ENCODE measurements at places on chromosomes 4 and X.

- no peak for DNase-seq
Measured at GRCh38 chr4:39530682-39531081, 3.4 kb upstream of the UGDH start.

DNA sequence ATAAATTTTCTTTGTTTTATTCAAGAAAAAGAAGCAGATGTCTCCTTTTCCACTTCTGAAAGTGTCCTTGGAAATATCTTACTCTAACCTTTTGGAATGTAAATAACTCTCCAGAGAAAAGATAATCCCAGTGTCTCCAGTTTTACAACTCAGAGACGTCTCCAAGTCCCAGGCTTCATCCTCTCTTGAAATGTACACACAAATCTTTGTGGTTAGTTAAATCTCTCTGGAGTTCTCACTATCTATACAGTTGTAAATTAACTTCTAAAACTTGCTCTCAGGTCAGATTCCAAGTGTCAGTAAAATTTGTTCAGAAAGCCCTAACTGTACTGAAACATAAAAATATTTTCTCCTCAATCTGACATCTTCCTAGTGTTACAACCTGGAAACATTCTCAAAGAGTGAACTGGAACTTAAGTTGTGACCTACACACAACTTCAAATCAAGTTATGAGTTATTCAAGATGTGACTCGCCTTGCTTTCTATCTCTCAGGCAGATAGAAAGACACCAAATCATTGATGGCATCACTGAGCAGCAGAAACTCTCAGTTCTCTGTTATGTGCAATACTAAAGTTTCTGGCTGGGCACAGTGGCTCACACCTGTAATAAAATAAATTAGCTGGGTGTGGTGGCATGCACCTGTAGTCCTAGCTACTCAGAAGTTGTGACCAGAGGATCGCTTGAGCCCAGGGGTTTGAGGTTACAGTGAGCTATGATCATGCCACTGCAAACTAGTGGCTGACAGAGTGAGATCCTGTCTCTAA, 284.2 kb downstream of the RCHY1 start:
- DNase-seq = no peak

GRCh38 chrX:16138108-16138427, 14.7 kb downstream of the GRPR start:
- no peak for DNase-seq

DNA sequence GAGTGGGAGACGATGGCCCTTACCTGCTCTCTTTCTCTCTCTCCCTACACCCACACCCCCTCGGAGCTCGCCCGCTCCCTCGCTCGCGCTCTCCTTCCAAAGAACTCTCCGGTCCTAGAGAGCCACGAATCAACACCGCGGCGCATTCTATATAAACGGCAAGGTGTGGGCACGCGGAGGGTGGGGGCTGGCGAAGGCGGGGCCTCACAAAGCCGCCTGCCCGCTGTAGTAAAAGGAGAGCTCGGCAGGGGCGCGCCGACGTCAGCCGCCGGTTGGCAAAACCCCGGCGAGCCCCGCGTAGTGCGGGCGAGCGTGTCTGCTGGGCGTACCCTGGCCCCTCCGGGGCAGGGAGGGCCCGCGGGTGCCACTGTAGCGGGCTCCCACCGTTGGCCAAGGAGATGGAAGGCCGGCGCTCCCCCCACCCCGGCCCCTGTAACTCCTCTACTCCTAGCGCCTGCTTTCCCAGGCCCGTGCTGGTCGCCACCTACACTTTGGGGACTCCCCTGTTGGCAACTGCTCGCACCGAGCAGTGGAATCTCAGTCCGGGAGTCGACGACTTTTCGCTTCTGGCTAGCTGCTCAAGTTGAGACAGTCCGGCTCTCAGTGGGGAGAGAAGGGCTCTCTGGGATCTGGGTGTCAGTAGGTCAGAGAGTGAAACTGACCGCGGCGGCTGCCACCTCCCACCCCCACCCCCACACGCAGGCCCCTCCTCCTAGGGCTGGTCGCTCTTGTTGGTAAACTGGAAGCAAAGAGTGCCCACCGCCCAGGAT, 325.5 kb upstream of the F9 start:
- no peak for DNase-seq

- no peak for DNase-seq
Measured at GRCh38 chr4:140037353-140038030, 116.5 kb downstream of the MAML3 start.

DNA sequence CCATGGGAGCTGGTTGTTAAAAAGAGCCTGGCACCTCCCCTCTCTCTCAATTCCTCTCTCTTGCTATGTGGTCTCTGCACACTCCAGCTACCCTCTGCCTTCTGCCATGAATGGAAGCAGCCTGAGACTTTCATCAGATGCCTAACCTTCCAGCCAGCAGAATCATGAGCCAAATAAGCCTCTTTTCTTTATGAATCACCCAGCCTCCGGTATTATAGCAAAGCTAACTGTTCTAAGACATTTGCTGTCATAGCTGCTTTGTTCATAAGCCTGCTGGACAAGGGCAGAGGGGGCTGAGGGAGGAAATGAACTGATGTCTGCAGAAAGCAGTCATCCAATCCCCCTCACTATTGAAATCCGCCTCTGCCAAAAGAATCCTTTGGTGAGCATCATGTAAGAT, 196.7 kb downstream of the ZNF330 start:
- DNase-seq = no peak

DNA sequence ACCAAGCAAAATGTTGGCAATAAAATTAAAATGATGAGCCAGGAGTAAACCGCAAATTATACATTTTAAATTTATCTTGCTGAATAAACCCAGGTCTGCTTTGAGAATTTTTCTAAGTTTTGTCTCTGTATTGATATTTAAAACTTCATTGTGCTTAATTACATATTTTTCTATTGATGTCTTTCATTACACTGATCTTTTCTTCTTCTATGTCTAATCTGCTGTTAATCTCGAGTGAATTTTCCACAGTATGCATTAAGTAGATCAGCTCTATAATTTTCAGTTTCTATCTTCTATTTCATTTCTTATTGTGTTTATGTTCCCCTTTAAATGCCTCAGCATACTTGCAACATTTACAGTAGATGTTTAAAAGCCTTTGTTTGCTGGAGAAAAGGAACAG, 918.7 kb downstream of the FAT4 start:
- no peak for DNase-seq

- DNase-seq = no peak
Measured at GRCh38 chrX:47316276-47317025, 53.9 kb upstream of the ZNF157 start.

DNA sequence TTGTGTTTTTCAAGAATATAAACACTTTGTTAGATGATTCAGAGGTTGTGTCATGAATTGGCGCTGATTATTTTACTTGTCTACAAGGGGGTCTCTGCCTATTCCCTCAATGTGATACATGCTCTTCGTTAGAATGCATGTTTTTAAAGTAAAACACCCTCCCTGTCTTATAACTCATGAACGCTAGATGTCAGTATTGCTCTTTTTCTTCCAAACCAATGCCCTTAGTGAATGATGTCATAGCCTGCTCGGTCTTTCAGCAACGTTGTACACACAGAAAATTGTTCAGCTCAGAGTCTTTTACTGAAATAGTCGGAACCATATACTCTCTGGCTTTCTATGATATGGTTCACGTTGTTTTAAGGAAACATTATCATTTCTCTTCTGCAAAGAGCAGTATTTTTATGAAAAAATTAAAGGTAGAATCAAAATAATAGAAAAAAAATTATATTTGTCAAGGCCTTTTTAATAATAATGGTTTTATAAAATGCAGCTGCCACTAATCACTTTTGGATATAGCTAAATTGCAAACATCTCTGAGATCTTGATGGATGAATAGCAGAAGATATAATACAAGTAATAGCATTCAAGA, 292.9 kb downstream of the TLL1 start:
- DNase-seq = no peak

- no peak for DNase-seq
Measured at GRCh38 chrX:151176231-151176750, at the start of gene GPR50. TSS of gene GPR50 (plus strand) at chrX:151176584. CDS start at chrX:151176722, 138 bp downstream.

GRCh38 chr4:138003248-138003647, 238.9 kb downstream of the SLC7A11 start:
- DNase-seq = no peak

DNA sequence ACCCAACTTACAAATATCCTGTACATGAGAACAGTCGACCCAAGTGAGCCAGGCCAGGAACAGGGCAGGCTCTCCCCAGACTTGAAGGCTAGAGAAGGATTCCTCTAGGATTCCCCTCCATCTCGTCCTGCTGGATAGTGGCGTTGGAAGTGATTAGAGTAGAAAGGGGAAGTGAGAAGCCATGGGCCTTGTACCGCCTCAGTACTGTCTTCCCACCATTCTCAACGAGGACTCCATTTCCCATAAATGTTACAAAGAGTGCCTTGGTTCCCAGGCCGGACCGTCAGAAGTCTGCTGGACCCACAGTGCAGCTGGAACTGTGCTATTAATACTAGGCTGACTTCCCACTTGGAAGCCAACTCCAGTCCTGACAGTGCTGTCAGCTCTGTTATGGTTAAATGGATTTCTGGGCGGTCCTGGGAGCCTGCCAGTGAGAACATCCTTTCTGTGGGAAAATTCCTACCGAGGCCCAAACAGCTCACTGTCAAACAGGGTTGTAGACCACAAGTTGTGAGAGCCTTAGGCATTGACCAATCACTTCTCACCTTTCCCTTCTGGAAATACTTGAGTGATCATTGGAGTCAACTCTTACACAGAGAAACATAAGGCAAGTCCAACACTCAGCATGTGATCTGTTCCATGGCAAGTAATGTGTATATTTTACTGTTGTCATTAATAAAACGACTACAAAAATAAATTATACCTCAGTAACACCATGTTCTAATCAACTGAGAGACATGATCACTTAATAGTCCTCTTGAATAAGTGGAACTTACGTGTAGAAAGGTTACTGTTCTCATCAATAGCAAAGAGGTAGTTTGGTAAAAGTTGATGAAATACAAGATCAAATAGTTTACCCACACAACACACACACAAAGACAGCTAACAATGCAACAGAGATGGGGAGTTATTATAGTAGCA, 58.4 kb downstream of the AMELX start:
- no peak for DNase-seq

- no peak for DNase-seq
Measured at GRCh38 chr4:182809417-182810102, 107.6 kb downstream of the DCTD start.

GRCh38 chr4:156946516-156947424, 24.8 kb downstream of the PDGFC start:
- no peak for DNase-seq

DNA sequence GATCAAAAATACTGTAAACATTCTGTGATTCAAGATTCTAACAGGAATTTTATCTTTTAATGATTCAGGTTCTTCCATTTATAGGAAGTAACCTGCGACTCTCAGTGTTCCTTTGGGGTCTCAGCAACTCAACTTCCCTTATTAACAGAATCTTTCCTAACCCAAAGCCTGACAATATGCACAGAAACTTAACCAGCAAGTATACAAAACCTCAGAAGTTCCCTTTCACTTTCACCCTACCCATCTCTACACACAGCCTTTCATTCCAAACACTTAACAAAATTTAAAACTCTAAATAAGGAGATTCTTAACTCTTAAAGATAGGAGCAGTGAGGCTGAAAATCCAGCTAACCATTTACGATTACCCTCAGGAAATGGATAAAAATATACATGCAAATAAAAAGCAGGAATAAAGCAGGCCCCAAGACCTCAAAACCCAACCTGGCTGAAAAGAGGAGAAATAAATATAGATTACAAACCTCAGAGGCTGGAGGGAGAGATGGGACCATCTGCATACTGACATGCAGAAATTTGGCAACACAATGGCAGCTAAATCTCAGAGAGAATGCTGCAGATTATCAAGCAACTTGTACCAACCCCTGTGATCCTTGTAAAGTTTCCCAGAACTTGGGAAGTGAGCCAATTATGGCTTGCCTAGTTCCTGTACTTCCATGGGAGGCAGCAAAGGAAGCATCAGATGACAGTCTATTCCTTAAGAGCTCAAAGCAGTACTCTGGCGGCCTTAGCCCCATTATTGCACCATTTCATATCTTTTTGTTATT, 101.0 kb downstream of the ATP11C start:
- DNase-seq = no peak

DNA sequence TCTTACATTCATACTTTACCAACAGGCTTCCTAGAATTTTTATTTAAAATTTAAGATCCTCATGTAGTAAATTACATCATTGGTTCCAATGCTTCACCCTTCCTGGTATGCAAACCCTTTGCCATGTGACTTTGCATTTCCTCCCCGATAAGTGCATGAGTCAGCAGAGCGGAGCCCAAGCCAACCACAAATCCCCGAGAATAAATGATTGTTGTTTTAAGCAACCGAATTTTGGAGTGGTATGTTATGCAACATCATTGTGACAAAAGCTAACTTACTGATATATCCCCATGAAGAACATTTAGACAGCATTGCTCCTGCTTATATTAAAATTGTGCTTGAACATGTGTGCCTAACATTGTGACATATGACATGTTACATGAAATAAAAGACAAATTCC, 199.4 kb upstream of the DDX53 start:
- DNase-seq = no peak

DNA sequence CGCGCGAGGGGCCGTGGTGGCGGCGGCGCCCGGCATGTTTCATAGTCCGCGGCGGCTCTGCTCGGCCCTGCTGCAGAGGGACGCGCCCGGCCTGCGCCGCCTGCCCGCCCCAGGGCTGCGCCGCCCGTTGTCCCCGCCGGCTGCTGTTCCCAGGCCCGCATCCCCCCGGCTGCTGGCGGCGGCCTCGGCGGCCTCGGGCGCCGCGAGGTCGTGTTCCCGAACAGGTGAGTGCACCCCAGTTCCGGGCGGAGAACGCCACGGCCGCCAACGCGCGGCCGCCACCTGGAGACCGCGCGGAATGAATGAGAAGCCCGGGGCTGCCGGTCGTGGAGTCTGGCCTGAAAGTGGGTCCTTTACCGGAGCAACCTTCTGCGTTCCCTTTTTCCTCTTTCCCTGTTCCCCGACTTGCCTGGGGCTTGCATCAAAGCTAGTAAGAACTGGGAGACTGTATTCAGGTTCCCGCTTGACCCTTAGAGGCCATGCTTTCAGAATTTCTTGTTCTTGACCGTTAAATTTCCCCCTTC, 429 bp downstream of the NOCT start:
- DNase-seq = no peak

- DNase-seq = no peak
Measured at GRCh38 chr4:123783921-123784320, 387.3 kb downstream of the SPRY1 start.

- no peak for DNase-seq
Measured at GRCh38 chrX:20653070-20653469, 386.4 kb upstream of the RPS6KA3 start.

DNA sequence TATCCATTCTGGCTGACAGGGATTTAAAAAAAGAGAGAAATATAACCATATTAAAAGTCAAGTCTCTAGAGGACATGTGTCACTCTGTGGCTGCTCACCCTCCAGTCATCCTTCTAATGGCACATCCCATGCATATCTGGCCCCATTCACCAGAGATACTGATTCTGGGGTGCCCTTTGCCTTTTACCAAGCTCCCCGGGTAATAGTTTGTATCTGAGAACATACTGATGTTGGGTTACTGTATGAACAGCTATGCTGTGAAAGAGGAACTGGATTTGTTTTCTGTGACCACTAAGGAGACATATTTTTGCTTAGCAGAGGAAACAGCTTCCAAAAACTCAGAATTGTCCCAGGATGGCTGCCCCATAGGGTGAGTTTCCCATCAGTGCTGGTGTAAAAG, 56.0 kb downstream of the SAT1 start:
- no peak for DNase-seq

- DNase-seq = no peak
Measured at GRCh38 chr4:51923343-51923742, 80.4 kb downstream of the DCUN1D4 start.
